ENCODE measurements at places on chromosomes 5 and 9.
A peak's percentile ranks its signal among the peaks of the same experiment; 100 is the strongest.

DNA sequence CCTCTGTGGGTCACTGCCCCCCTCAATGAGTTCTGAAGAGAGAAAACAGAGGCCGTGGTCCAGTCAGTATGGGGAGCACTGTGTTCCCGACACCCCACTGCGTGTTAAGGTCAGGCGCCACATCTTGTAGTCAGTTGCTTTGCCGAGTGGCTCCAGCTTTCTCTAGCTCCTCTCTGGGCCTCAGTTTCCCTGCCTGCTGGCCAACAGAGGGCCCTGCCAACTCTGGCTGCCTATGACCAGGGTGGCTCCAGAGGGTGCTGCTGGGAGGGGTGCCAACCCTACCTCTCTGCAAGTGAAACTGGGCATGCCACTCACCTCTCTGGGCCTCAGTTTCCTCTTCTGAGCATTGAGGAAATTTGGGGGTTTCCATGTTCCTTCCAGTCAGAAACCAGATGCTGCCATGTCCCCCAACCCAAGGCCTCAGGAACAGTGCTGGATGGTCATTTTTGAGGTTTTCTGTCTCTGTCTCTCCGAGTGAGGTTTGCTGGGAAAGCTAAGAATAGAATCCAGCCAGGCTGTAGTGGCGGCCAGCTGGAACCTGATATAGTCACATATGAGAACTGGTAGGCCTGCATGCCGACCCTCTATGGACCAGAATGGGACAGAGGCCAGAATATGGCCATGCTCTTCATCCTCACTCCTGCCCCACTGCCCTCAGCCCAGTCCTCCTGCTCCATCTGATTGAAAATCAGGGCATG is 132.1 kb downstream of the PHF2 start:
- no peak for DNase-seq

- no peak for DNase-seq
These were observed 129.5 kb downstream of the RNF180 start for GRCh38 chr5:64295101-64295500.

DNA sequence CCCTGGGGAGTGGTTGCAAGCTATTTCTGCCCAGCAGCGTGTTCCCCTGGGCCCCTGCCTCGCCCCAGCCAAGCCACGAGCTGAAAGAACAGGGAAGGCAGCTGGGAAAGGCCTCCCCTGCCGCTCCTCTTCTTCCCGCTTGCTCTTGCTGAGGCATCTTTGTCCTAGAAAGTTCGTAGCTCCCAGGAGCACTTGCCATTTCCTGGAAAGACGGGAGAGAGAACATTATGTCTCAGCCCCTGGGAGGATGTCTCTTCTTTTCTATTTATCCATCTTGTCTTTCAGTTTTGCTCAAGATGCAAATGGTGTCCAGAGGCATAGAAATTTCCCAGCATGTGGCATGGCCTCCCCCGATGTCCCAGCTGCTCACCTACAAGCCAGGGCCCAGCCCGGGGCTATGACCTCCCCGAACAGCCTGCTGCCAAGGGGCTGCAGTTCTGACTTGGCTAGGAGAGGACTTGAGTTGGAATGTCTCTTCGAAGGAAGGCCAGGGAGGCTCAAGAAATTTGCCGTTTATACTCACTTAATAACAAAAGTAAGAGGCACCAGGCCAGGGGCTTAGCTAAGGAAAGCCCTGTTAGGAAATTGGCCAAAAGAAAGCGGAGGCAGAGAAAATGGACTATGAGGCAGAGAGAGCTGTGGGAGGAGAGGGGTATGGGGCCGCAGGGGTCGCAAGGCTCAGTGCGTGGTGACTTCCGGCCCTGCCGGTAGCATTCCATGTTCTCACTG is 87.3 kb downstream of the LIFR start:
- peak; percentile 72 for DNase-seq

DNA sequence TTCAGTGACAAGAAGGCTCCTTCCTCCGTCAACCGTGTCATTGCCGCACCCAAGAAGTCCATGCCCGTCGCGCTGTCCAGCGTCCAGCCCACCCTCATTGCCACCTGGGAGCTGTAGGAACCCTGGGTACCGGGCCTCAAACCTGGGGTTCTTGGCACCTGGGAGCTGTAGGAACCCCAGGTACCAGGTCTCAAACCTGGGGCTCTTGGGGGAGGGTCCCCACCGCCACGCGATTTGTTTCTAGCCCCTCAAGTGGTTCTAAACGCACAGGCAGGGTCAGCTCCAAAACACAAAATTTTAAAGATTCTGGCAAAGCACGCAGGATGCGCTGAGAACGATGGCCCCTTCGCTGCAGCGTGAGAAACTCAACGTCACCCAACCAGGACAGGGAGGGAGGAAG is 17.7 kb downstream of the LHX3 start:
- DNase-seq = no peak

- DNase-seq = no peak
These were observed 28.4 kb upstream of the TLE1 start for GRCh38 chr9:81717747-81718077.

- peak; percentile 43 for DNase-seq
These were observed 73.2 kb downstream of the SH3PXD2B start for GRCh38 chr5:172380987-172381643.
